Kidney (tissue), 22 donors: ENCODE measurements at places on chromosomes 1 and 21. TPM values are rescaled to one million over a fixed set of nuclear protein-coding genes. Genes with fewer than 3 reads are reported as not detected.

Gene CHODL
- 2.0 TPM for total RNA-seq

Gene LIN9
- total RNA-seq, result 2.7 TPM

GRCh38 chr1:105083611-105084010 is 1333.9 kb downstream of the AMY1C start:
- no peak overlapping the region for H3K27ac ChIP-seq
- H3K4me1 ChIP-seq, result no peaks in the 10 kb centered on the region

DNA sequence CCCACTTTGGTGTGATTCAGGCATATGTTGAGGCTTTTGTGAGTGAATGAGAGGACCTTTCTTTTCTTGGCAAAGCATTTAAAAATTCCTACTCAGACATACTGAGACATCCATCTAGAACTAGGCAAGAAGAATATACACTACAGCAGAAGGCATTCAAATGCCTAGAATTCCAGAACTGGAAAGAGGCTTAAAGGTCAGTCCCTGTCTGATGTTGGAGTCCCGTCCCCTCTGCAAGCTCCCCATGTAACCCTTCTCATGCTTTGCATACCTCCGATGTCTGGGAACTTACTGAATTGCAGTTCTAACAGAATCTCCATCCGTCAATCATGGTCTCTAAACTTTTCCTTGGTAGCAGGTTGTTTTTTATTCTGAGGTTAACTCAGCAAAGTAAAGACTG is 152.9 kb downstream of the ATP6V1G3 start:
- no peaks in the 10 kb centered on the region for H3K36me3 ChIP-seq
- H3K27ac ChIP-seq, result no peak overlapping the region
- H3K4me1 ChIP-seq, result no peaks in the 10 kb centered on the region
- no peak for DNase-seq

- no peaks in the 10 kb centered on the region for H3K4me1 ChIP-seq
- no peak overlapping the region for H3K4me3 ChIP-seq
- H3K27me3 ChIP-seq, result no peaks in the 10 kb centered on the region
- H3K36me3 ChIP-seq, result no peaks in the 10 kb centered on the region
- no peak overlapping the region for H3K27ac ChIP-seq
These were observed 76.4 kb upstream of the IFFO2 start for GRCh38 chr1:19032701-19033514.

DNA sequence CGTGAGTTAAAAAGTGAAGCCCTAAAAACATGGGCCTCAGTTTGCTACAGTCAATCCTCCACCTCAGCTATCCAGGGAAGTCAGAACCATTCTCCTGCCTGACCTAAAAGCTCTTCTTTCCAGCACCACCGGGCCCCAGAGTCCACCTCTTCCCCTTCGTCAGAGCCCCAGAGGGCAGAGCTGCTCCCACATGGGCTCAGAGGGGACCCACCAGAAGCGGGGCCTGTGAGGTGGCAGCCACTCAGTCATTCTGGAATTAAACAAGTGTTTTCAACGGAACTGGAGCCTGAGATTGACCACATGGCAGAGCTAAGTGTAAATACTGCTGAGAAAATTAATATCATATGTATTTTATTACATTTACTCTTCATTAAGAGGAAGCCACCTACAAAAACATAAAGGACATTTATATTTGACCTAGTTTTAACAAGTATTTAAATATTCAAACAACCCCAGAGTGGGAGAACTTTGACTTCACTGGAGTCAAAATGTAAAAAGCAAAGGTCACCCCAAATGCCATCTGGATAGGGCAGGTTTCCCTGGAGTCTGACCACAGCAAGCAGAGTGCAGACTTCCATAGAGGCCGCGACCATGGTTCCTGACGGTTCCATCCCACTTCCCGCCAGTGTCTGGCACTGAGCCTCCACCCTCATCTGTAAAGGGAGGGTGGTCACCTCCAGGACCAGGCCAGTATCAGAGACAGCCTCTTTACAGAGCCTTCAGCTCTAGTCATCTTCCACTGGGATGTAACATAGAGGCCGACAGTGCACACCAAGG is 1.8 kb downstream of the SUMO3 start:
- no peaks in the 10 kb centered on the region for H3K4me1 ChIP-seq
- no peak overlapping the region for H3K4me3 ChIP-seq
- no peaks in the 10 kb centered on the region for H3K36me3 ChIP-seq
- no peaks in the 10 kb centered on the region for H3K27me3 ChIP-seq

GRCh38 chr1:62905309-62905708 is 121.4 kb downstream of the ATG4C start:
- no peaks in the 10 kb centered on the region for H3K36me3 ChIP-seq
- no peaks in the 10 kb centered on the region for H3K27me3 ChIP-seq
- DNase-seq, result peak; percentile 60
- no peaks in the 10 kb centered on the region for H3K4me1 ChIP-seq
- H3K27ac ChIP-seq, result no peak overlapping the region

GRCh38 chr1:22722901-22723550 is 12.4 kb downstream of the EPHB2 start:
- H3K27ac ChIP-seq, result no peak overlapping the region
- no peaks in the 10 kb centered on the region for H3K36me3 ChIP-seq
- H3K27me3 ChIP-seq, result no peaks in the 10 kb centered on the region
- DNase-seq, result no peak
- no peak overlapping the region for H3K4me3 ChIP-seq

DNA sequence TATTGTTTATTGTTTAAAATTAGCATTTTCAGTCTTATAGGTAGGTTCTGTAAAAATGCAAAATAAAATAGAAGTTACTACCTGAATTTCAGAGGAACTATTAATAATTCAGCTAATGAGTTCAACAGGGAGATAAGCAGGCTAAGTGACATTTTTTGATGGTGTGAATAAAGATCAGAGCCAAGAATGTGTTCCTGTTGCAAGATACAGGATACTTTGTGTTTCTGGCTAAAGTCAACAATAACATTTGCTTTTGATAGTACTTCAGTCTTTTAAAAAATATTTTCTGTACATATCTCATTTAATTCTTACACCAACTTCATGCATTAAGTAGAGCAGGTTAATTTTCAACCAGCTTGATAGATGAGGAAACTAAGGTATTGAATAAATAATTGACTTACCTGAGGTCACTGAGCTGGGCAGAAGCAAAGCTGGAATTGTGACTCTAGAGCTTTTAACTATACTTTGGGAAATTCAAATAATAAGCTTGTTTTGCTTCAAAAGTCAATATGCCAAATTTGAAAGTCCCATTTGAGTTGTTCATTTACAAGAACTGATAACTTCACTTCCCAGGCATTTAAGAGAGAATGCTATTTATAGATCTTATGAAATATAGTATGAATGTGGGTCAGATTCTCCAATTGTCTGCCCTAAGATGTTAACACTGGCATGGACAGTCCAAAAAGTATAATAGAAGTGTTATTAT is 6.0 kb downstream of the GORAB start:
- no peaks in the 10 kb centered on the region for H3K4me1 ChIP-seq
- H3K4me3 ChIP-seq, result no peak overlapping the region
- no peaks in the 10 kb centered on the region for H3K27me3 ChIP-seq
- H3K27ac ChIP-seq, result no peak overlapping the region
- peaks cover 9% of the 10 kb centered on the region for H3K36me3 ChIP-seq

DNA sequence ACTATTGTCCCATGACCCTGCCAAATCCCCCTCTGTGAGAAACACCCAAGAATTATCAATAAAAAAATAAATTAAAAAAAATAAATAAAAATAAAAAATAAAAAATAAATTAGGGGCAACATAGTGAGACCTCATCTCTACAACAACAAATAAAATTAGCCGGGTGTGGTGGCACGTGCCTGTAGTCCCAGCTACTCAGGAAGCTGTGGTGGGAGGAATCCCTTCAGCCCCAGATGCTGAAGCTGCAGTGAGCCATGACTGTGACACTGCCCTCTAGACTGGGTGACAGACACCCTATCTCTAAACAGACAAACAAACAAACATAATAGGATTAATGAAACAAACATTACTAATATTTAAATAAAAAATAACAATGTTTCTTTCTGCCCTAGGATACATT is 34.3 kb downstream of the MRPL37 start:
- peaks cover 7% of the 10 kb centered on the region for H3K36me3 ChIP-seq
- no peaks in the 10 kb centered on the region for H3K4me1 ChIP-seq
- no peaks in the 10 kb centered on the region for H3K27me3 ChIP-seq
- DNase-seq, result no peak
- no peak overlapping the region for H3K27ac ChIP-seq
- H3K4me3 ChIP-seq, result no peak overlapping the region
